Ovary (tissue), 10 donors: ENCODE measurements at places on chromosomes 3 and 15. TPM values are rescaled to one million over a fixed set of nuclear protein-coding genes. Genes with fewer than 3 reads are reported as not detected.

- no peaks in the 10 kb centered on the region for H3K27me3 ChIP-seq
- no peak for DNase-seq
- H3K4me1 ChIP-seq = no peaks in the 10 kb centered on the region
- no peak overlapping the region for H3K4me3 ChIP-seq
- no peak overlapping the region for H3K27ac ChIP-seq
- no peaks in the 10 kb centered on the region for H3K36me3 ChIP-seq
Observed at GRCh38 chr3:153704115-153704514, 417.1 kb upstream of the ARHGEF26 start.

GRCh38 chr3:197428117-197428801, 127.5 kb downstream of the BDH1 start:
- H3K4me1 ChIP-seq = peaks cover 1% of the 10 kb centered on the region
- H3K36me3 ChIP-seq = no peaks in the 10 kb centered on the region
- H3K4me3 ChIP-seq = no peak overlapping the region
- no peak overlapping the region for H3K27ac ChIP-seq
- DNase-seq = no peak

GRCh38 chr3:156820692-156821080, 5.5 kb upstream of the LEKR1 start:
- DNase-seq = no peak
- H3K4me3 ChIP-seq = no peak overlapping the region
- H3K4me1 ChIP-seq = no peaks in the 10 kb centered on the region
- H3K27me3 ChIP-seq = no peaks in the 10 kb centered on the region

The CEP19 gene
- 1.2 TPM for total RNA-seq

The IREB2 gene
- total RNA-seq = 29.3 TPM

The IFT80 gene
- total RNA-seq = 28.8 TPM

The KLHL18 gene
- 20.0 TPM for total RNA-seq

The CPN2 gene
- not detected for total RNA-seq

The DENND4A gene
- 63.9 TPM for total RNA-seq

The AMOTL2 gene
- total RNA-seq = 44.8 TPM
